AG08395 (cell line): ENCODE measurements at places on chromosomes 13 and 19.
A peak's percentile ranks its signal among the peaks of the same experiment; 100 is the strongest.

DNA sequence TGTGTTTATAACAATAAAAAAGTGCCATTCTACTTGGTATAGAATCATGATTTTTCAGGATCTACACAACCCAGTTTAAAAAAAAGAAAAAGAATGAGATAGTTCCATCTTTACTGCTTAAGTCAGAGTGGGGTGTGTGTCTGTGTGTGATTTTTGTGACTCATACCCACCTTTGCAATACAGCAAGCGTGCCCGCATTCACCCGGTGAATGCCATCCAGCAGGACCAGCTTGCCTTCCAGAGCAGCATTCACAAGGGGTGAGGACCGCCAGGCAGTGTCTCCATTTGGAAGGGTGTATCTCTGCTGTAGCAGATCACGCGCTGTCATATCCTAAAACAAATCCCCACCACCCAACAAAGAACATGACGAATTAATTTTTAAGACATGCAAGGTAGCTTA is 127.7 kb downstream of the VWA8 start:
- DNase-seq = no peak

- no peak for DNase-seq
Observed at GRCh38 chr13:23751195-23751594, 138.0 kb downstream of the MIPEP start.

- DNase-seq = peak; percentile 62
Observed at GRCh38 chr13:59774491-59774971, 389.2 kb downstream of the DIAPH3 start.

DNA sequence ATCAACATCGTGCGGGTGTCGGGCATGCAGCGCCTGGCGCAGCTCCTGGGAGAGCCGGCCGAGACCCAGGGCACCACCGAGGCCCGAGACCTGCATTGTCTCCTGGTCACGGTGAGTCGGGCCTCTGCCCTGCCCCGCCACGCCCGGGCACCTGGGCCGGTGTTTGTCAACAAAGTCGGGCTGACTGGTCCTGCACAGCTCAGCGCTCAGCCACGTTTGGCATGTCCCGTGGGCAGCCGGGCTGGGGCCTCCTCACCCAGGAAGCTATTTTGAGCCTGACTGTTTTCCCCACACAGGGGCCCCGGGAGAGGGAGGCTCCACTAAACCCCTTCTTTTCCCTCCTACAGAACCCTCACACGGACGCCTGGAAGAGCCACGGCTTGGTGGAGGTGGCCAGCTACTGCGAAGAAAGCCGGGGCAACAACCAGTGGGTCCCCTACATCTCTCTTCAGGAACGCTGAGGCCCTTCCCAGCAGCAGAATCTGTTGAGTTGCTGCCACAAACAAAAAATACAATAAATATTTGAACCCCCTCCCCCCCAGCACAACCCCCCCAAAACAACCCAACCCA is 1.3 kb downstream of the GADD45B start:
- no peak for DNase-seq

DNA sequence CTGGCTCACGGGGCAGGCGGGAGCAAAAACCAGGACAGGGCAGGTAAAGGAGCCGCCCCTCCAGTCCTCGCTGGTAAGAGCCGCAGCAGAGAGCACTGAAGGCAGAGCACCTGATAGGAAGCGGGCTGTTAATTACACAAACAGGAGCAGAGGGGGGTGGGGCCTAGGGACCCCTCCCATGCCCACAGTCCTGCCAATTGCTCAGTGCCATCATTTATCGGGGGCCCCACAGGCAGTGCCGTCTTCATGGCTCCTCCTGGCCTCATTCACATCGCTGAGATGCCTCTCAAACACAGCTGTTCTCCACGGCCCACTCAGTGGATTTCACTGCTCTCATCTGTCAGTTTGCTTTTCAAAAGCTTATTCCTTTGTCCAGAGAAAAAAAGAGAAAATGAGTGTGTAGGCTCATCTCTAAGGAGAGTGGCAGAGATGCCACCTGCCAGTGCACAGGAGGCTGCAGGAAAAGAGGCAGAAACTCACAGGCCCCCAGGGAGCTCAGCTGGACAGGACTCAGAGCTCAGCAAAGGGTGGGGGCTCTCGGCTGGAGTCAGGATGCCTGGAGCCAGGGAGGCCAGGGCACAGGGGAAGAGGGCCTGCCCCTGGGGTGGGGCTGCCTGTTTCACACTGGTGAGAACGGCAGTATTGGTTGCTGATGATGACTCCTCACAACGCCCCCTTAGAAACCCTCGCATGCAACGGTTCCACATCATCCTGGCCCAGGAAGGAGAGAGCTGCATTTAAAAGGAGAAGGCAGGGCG is 174.6 kb downstream of the COL4A1 start:
- DNase-seq = no peak

DNA sequence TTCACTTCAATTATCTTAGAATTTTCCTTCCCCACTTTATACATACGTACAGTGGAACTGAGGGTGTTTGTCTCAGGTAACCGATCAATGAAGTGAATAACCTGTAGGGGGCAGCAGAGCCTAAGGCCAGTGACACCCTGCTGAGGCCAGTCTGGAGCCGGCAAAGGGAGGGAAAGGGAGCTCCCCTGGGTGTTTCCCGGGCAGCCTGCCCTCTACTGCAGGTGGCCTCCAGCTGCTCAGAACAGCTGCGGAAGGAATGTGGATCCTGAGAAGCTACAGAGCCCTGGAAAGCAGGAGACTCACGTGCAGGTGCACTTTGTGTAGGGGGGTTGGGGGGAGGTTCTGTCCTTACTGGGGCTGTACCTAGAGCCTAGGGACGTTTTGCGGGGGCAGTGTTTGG is 832 bp upstream of the ZNF491 start:
- peak; percentile 94 for DNase-seq

DNA sequence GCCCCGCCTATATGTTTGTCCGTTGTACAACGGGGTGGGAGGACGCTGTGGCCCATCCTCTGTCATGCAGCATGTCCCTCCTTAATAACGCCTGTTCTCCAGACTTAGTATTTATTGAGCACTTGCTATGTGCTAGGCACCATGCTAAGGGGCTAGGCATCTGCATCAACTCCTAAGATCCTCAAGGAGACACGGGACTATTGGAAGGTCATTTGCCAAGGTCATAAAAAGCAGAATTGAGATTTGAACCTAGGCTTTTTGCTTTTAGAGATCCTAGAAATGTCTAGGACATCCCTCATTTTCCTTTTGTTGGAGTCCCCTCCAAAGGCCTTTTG is 1.8 kb upstream of the MAST1 start:
- DNase-seq = no peak

DNA sequence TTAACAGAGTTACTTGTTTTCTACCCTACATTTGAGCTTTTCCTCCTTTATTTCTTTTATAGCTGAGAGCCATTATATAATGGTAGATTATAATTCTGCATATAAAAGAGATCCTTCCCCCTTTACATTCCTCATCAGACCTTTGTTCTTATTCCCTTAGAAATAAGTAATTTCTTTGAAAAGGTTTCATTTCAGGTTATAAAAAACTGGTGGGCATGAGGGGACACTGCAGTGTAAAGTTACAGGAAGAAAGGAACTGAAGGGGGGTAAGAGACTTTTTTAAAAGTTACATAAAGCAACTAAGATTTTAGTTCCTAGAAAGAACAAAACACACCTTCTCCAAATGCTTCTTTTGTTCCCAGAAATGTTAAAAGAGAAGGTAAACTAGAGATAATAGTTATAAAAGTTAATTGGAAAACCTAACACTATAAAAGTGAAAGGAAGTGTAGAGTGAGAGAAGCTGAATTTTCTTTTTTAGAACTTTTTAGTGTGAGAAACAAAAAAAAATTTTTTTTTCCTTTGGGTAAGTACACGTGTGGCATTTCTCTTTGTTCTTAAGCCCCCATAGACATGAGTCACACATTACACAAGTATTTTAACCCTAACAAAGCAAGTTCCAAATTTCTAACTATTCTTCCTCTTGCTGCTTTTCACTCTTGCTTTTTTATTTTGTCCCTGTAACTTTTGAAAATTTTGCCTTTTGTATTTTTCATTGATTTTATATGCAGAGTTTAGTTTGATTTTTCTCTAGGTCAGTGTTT is 106.4 kb upstream of the MLNR start:
- peak; percentile 51 for DNase-seq

- DNase-seq = peak; percentile 61
Observed at GRCh38 chr19:8396563-8397203, 6.5 kb downstream of the RAB11B start.

- DNase-seq = no peak
Observed at GRCh38 chr13:113283904-113284303, 13.1 kb upstream of the LAMP1 start.

- DNase-seq = peak; percentile 67
Observed at GRCh38 chr19:34171539-34171876, 796 bp upstream of the LSM14A start.

GRCh38 chr19:4174213-4174894 is 8.0 kb downstream of the SIRT6 start:
- DNase-seq = no peak

DNA sequence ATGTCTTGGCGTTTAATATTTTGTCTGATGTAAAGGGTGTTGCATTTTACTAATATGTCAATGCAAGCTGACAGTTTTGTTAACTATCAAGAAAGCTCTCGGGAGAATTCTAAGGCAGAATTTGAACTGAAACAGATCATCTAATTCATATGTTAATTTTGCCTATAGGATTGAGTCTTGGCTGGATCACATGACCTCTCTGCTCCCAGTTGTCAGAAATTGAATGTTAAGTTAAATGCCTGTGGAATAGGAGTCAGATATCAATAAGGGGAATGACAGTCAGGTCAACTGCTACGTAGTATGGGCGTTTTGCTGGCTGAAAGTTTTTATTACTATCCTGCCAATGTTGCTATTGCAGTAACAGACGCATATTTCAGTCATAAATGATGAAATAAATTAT is 358.5 kb downstream of the MYO16 start:
- DNase-seq = no peak

GRCh38 chr19:46449228-46449627 is 20.5 kb upstream of the PNMA8C start:
- no peak for DNase-seq

DNA sequence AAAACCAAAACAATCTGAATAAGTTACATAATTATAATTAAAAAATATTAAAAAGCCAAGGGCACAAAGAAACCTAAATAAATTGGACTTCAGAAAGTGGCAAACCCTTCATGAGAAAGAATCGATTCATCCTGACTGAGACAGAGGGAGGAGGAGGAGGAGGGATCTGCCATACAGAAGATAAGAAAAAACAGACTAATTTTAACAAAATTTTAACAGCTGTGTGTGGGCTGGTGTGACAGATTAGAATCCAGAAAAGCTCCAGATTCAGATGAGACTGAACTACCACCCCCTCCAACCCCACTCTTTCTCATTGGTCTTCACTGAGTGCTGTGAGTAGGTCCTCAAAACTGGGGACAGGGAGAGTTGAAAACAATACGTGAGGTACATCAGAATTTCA is 111.5 kb upstream of the HTR2A start:
- no peak for DNase-seq

GRCh38 chr13:33217256-33217655 is 68.3 kb downstream of the STARD13 start:
- no peak for DNase-seq

DNA sequence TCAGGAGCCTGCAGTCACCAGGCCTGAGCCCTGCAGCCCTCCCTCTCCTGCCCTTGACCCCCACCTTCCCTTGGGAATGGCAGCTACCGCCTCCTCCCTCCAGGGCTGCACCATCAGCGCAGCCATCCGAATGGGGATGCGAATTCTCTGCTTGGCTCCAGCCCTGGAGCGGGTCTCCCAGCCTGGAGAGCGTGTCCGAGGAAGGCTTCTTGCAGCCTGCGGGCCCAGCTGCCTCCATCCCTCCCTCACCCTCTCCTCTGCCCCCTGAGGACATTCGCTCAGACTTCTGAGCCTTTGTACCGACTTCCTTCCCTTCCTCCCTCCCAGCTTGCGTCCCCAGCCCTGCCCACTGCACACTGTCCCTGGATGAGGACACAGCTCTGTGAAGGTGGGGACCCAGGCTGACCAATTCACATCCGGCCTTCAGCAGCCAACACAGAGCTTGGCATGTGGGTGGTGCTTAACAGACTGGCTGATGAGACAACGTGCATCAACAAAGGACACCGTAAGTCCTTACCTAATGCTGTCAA is 6.0 kb upstream of the NKPD1 start:
- no peak for DNase-seq

GRCh38 chr19:48390188-48391099 is 907 bp downstream of the KDELR1 start:
- DNase-seq = peak; percentile 57

DNA sequence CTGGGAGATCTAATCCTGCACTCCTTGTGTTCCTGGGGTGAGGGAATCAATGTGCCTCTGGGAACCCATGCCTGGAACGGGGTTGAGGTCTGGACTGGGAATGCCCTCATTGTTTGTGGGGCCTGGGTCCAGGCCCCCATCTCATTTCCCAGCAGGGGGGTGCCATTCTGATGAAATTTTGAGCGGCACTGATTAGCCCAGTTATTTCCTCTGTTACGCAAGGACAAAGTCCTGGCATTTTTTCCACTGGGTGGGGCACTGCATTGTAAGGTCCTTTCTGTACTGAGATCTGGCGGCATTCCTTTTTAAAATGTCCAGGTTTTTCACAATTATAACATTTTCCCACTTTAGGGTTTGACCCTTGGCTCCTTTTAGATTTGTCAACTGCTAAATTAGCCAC is 14.8 kb downstream of the FPR3 start:
- peak; percentile 19 for DNase-seq

DNA sequence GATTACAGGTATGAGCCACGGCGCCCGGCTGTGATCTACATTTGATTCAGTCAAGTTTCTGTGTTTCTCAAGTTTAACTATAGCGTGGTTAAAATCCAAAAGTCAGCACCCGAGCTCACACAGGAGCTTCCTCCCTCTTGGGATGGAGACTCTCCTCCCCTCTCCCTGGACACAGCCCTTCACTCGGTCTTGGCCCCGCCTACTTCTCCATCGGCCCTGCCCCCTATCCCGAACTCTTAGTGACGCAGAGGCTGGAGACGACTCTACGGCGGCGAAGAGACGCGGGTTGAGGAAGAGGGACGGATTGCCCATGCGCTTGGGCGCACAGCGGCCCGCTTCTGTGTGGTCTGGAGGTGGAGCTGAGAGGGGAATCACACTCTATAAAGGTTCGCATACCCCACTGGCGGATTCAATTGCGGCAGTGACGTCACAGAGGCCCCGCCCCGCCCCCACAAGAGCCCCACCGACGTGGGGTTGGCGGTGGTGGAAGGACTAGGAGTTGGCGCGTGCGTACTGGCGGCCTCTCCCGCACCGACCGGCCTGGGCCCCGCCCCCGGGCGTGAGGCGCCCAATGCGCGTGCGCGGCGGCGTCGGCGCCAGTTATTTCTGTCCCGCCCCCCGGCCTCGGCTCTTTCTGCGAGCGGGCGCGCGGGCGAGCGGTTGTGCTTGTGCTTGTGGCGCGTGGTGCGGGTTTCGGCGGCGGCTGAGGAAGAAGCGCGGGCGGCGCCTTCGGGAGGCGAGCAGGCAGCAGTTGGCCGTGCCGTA is at the start of gene TRIM28:
Gene TRIM28, plus strand, starts transcription at position 239 of the 765 bp plus-strand sequence. CDS start 694 bp downstream, outside the sequence.
- peak; percentile 100 for DNase-seq
